ENCODE measurements at places on chromosomes 12 and 14. TPM values are rescaled to one million over a fixed set of nuclear protein-coding genes. Genes with fewer than 3 reads are reported as not detected.

RPGRIP1 gene
- total RNA-seq, result not detected

TMCC3 gene
- 0.65 TPM for total RNA-seq

IFNG gene
- not detected for total RNA-seq

OR4E2 gene
- not detected for total RNA-seq

SERPINA5 gene
- not detected for total RNA-seq

FOXN4 gene
- total RNA-seq, result not detected

FITM1 gene
- total RNA-seq, result not detected

DHRS4L2 gene
- total RNA-seq, result 8.3 TPM

OASL gene
- total RNA-seq, result not detected

A2ML1 gene
- total RNA-seq, result not detected

GALNT9 gene
- total RNA-seq, result 0.49 TPM

TAS2R20 gene
- total RNA-seq, result 1.9 TPM

PMEL gene
- total RNA-seq, result 0.82 TPM

CMA1 gene
- total RNA-seq, result not detected

TAS2R19 gene
- 6.3 TPM for total RNA-seq

PLEKHG7 gene
- not detected for total RNA-seq

LALBA gene
- not detected for total RNA-seq

POLE2 gene
- 36.2 TPM for total RNA-seq

WNT5B gene
- 3.1 TPM for total RNA-seq

MYO1H gene
- not detected for total RNA-seq

NFYB gene
- total RNA-seq, result 20.2 TPM

KIF5A gene
- total RNA-seq, result 0.72 TPM

KRT83 gene
- total RNA-seq, result not detected

TPH2 gene
- total RNA-seq, result not detected

BLTP3B gene
- total RNA-seq, result 72.9 TPM

AMDHD1 gene
- total RNA-seq, result 0.63 TPM

FAM234B gene
- total RNA-seq, result 5.6 TPM

KRT74 gene
- total RNA-seq, result not detected

SAMD4A gene
- 20.1 TPM for total RNA-seq

GPRC5D gene
- total RNA-seq, result not detected

CCDC184 gene
- 1.1 TPM for total RNA-seq

ERP29 gene
- 77.7 TPM for total RNA-seq

IL31 gene
- not detected for total RNA-seq

EIF2B1 gene
- total RNA-seq, result 22.6 TPM

TRHDE gene
- 1.1 TPM for total RNA-seq

CLEC4C gene
- total RNA-seq, result not detected

FLRT2 gene
- 72.3 TPM for total RNA-seq

ST8SIA1 gene
- 4.6 TPM for total RNA-seq

RNU4-1 gene
- under 0.01 TPM for total RNA-seq

KRT78 gene
- total RNA-seq, result not detected

Data from fibroblast of the aortic adventitia (primary cell).